ENCODE measurements at places on chromosomes 12 and 14.

DNA sequence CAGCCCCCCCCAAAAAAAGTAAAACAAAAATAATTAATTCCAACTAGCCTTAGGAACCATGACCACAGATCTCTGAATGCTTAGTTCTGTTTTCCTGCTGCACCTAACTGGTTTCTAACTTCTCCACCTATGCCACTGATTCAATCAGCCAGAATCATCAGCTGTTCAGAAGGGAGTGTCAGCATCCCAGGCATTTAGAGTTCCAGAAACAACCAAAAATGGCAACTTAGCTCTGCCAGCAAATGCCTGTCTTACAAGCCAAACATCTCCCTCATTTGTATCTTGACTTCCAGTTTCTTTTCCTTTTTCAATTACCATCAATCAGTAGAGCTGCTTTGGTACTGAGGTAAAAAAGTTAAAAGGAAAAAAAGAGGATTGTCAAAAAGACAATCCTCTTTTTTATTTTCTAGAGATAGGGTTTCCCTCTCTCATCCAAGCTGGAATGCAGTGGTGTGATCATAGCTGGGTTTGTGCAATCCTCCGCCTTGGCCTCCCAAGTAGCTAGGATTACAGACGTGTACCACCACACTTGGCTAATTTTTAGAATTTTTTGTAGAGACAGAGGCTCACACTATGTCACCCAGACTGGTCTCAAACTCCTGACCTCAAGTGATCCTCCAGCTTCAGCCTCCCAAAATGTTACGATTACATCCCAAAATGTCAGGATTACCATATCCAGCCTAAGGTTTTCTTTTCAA, 45.2 kb upstream of the ISM2 start:
- no peak for DNase-seq

- DNase-seq, result no peak
Measured at GRCh38 chr12:104213952-104214351, 1.6 kb upstream of the TXNRD1 start.

GRCh38 chr14:58784931-58785330, 147.2 kb downstream of the DACT1 start:
- DNase-seq, result no peak

GRCh38 chr12:93571925-93572711, at the start of gene SOCS2:
Gene SOCS2 (plus strand): TSS chr12:93572675. CDS start chr12:93572898, 223 bp downstream.
- peak; percentile 3 for DNase-seq

DNA sequence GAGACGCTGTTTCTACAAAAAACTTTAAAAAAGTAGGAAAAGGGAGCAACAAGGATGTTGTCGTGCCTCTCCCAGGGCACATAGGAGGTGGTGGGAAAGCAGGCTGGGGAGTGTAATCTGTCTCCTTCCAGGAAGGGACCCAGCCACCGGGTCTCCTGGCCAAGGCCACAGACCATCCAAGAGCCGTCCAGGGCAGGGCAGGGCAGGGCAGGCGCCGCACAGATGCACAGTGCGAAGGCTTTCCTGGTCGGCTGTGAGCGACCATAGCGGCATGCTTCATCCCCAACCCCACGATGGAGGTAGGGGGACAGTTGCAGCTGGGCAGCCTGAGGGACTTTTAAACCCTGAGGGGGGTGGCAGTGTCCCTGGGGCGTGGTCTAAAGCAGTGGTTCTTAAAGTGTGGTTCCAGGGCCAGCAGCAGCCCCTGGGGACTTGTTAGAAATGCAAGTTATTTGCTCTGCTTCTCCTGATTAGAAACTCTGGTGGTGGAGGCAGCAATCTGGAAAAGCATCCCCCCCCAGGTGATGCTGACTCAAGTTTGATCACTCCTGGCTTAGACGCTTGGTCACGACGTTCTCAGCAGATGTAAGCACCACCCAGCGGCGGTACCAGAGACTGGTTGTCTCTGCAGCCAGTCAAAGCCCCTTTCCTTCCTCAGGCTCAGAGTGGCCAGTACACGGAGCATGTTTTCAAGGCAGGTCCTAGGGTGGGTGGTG, 197.4 kb upstream of the PRMT8 start:
- DNase-seq, result no peak

- no peak for DNase-seq
Measured at GRCh38 chr14:106291626-106292025, 765.2 kb downstream of the TMEM121 start.

Measured in effector memory CD8-positive, alpha-beta T cell (primary cell).